ENCODE measurements at places on chromosomes 13 and 19. TPM values are rescaled to one million over a fixed set of nuclear protein-coding genes. Genes with fewer than 3 reads are reported as not detected.

- no peaks in the 10 kb centered on the region for H3K4me1 ChIP-seq
- DNase-seq = no peak
- H3K27ac ChIP-seq = no peak overlapping the region
Measured at GRCh38 chr13:109026266-109026665, 396.9 kb downstream of the MYO16 start.

The FUT3 gene
- 1.4 TPM for total RNA-seq

The RASAL3 gene
- total RNA-seq = 2.8 TPM

The ETV2 gene
- 6.6 TPM for total RNA-seq
